ENCODE measurements at places on chromosomes 5 and 9. TPM values are rescaled to one million over a fixed set of nuclear protein-coding genes. Genes with fewer than 3 reads are reported as not detected.

DNA sequence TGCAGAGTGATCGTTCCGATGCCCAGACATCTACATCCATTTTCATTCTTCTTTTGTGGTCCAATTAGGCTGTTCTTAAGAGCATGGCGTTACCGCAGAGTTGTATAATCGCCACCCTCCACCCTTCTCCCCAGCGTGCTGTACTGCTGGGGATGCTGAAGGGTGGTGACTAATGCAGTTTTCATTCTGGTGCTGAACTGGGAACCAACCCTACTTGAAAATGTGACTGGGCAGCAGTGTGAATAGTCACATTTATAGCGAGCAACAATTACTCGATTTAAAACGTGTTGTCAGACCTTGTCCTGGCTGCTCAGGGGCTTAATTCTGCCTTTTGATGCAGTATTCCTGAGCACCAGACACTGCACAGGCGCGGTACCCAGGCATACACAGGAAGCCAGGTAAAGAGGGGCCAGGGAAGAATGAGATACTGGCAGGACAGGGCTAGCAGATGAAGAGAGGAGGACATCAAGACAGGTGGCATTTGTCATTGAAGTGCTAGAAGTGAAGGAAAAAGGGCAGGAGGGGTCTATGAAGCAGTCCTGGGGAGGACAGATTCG is 719 bp upstream of the ISCA1 start:
- DNase-seq = no peak

DNA sequence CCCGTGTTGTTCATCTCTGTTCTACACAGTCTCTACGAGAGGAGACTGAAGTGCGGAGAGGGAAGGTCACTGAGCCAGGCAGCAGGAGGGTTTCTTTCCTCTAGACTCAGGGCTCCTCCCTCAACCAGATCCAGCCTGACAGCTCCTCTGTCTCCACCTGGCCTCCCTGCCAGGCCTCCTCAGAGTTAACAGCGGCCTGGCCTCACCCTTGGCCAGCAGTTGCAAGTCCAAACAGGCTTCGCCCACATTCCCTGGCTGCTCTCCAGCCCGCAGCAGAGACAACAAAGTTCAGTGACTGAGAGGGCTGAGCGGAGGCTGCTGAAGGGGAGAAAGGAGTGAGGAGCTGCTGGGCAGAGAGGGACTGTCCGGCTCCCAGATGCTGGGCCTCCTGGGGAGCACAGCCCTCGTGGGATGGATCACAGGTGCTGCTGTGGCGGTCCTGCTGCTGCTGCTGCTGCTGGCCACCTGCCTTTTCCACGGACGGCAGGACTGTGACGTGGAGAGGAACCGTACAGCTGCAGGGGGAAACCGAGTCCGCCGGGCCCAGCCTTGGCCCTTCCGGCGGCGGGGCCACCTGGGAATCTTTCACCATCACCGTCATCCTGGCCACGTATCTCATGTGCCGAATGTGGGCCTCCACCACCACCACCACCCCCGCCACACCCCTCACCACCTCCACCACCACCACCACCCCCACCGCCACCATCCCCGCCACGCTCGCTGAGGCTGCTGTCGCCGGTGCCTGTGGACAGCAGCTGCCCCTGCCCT is at the start of gene HRCT1:
TSS of gene HRCT1 (plus strand) at position 291 of the 768 bp plus-strand sequence. CDS start at position 377, 86 bp downstream.
- no peak for DNase-seq

GRCh38 chr5:13746026-13746425 is 198.5 kb downstream of the DNAH5 start:
- no peak for DNase-seq

The ELOVL7 gene
- polyA plus RNA-seq = 0.76 TPM

- DNase-seq = no peak
Measured at GRCh38 chr5:16090270-16090669, 89.3 kb downstream of the MARCHF11 start.

GRCh38 chr9:77575785-77576184 is 72.3 kb downstream of the GNA14 start:
- no peak for DNase-seq

The SLC6A18 gene
- not detected for polyA plus RNA-seq

- no peak for DNase-seq
Measured at GRCh38 chr9:18473652-18474279, at the start of gene ADAMTSL1. TSS of gene ADAMTSL1 (plus strand) at chr9:18474153. CDS start at chr9:18474233, 80 bp downstream.

DNA sequence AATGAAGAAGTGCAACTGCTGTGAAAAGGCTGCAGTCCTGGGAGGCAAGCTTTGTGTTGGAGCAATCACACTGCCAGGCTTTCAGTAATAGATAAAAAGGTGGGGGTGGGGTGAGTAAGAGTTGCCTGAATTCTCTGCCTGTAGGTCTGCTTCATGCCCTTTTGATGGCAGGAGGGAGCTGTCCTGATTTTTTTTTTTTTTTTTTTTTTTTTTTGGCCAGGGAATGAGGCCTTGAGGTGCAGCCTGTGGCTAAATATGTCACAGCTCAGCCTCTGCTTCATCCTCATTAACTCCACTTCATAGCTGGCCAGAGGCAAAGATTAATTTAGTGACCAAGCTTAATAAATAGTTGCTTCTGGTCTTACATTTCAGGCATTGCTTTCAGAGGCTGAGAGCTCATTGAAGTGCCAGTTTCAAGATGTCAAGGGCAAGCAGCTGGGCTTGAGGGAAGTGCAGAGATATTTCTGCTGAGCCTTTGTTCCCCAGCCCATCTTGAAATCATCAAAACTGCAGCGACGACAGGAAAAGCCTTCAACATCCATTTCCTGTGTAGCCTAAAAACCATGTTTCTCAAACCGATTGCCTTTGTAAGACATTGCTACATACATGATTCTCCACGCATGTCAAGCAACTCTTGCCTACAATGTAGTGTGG is 134.7 kb downstream of the MACIR start:
- DNase-seq = no peak

DNA sequence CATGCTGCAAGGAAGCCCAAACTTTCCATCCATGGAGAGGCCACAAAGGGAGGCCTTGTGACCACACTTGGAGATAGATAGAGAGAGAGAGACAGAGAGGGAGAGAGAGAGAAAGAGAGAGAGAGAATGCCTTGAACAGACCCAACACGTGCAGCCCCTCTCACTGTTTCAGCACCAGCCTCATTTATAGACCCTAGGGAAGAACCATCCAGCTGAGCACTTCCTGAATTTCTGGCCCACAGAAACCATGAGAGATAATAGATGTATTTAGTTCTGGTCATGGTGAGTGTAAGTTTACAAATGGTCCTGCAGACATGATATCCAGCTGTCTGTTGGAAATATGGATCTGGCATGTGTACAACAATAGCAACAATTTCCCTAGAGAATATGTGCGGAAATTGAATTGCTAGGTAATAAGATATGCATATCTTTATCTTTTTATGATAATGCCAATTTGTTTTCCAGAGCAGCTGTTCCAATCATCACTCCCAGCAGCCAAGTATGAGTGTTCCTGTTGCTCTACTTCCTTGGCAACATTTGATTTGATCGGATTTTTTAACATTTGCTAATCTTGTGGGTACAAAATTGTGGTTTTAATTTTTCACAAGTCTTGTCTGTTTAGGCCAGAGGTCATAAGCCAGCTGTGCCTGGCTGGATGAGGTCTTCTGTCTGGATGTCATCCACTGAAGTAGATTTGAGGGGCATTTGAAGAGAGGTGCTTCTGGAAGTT is 217.3 kb upstream of the IL12B start:
- no peak for DNase-seq

The LCN10 gene
- polyA plus RNA-seq = 0.63 TPM

DNA sequence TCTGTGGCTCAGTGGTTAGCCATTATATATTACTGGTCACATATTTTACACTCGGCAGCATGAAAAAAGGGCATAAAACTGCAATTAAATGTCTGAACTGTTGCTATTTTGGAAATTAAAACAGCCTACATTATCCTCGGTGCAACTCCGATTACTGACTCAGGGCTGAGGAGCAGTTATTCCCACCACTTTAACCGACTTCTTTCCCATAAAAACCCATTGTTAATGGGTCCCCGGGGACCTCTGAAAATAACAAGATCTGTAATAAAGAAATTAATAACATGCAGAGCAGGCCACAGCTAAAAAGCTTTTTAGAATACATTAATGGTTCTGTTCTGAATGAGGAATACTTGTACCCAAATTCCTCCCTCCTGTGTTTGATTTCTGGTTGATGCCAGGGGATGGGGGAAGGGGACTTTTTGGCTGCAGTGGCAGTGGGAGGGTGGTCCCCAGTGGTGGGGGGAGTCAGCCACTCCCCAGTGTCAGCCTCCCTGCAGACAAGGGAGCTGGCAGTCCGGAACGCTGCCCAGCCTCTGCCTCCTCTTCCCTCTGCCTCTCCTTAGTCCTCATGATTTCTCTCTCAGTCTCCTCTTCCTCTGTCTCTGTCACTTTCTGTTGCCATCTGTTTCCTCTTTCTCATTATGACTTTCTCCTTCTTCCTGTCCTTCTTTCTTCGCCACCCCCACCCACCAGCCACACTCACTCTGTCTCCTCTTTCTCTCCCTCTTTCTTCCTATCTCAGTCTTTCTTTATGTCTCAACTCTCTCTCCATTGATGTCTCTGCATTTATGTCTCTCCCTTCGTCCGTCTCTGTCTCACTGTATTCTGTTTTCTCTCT is 59.0 kb upstream of the ZBTB43 start:
- DNase-seq = no peak

DNA sequence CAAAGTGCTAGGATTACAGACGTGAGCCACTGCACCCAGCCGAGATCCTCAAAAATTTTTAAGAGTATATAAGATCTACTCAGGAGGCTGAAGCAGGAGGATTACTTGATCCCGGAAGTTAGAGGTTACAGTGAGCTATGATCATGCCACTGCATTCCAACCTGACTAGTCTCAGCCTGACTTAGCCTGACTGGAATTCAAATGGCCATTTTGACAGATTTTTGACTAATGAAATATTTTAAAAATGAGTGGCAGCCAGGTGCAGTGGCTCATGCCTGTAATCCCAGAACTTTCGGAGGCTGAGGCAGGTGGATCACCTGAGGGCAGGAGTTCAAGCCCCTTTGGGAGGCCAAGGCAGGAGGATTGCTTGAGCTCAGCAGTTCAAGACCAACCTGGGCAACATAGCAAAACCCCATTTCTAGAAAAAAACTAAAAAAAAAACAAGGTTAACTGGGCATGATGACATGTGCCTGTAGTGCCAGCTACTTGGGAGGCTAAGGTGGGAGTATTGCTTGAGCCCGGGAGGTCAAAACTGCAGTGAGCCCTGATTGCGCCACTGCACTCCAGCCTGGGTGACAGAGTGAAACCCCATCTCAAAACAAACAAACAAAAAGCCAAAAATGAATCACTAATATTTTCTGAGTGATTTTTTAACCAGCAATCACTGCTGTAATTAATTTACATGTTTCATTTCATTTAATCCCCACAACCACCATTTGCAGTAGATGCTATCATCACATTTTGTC is 16.6 kb downstream of the ATOX1 start:
- DNase-seq = no peak

- no peak for DNase-seq
Measured at GRCh38 chr9:108643731-108644510, 211.9 kb downstream of the ACTL7B start.

The STPG3 gene
- 2.3 TPM for polyA plus RNA-seq

DNA sequence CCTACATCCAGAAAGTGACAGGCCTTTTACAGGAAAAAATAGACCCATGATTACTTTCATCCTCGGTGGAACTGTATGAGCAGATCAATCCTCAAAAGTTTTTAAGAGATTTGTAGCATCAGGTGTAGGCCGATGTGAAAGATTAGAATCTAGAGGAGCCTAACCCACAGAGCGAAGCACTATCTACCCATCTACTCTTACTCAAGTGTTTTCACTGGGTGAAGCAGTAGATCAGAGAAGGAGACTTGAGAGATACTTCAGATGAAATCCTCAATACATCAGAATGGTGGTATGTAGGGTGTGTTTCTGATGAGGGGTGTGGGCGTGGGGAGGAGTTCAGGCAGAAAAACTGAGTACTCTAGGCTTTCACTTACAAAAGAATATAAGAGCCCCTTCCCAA is 192.8 kb downstream of the FER start:
- no peak for DNase-seq

DNA sequence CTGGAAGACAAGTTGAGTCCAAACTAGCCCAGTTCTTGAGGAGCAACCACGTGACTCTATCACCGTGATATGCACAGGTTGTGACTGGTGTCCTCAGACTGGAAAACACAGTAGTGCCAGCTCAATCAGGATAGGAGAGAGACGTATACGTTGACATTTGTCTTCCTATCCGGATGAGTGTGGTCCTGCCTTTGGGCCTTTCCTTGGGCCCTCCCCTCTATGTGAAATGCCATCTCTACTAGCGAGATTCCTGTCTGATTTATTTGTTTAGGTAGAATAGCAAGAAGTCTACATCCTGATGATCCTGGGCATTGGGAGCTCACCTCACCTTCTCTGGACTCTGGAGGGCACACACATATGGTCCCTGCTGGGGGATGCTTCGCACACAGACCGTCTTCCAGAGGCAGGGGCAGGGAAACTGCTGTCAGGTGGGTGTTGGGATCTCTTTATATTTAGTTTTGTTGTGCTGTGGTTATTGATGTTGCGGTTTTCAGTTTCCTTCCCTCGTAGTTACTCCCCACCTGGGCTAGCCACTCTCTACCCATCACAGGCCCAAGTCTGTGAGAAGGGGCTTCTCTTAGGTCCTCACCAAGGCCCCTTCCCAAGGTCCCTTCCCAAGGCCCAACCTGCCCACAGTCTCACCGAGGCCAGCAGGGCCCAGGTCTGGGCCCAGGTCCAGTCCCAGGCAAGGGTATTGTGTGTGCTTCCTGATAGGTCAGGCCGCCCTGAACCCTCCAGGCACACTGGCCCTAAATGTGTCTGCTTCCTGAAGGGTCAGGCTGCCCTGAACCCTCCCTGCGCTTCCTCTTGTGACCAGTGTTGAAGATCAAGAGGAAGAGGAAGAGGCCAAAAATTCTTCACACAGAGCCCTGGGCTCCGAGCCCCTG is 19.0 kb upstream of the SPINK4 start:
- no peak for DNase-seq

- no peak for DNase-seq
Measured at GRCh38 chr5:6029811-6030271, 348.5 kb downstream of the MED10 start.

- DNase-seq = no peak
Measured at GRCh38 chr9:120775859-120776258, 17.4 kb downstream of the FBXW2 start.

GRCh38 chr9:107982001-107982400 is 492.4 kb upstream of the KLF4 start:
- DNase-seq = no peak

GRCh38 chr5:92644266-92644886 is 936.6 kb downstream of the NR2F1-AS1 start:
- no peak for DNase-seq

The UGCG gene
- 73.1 TPM for polyA plus RNA-seq
